ENCODE measurements at places on chromosomes 6 and 20. TPM values are rescaled to one million over a fixed set of nuclear protein-coding genes. Genes with fewer than 3 reads are reported as not detected.

DNA sequence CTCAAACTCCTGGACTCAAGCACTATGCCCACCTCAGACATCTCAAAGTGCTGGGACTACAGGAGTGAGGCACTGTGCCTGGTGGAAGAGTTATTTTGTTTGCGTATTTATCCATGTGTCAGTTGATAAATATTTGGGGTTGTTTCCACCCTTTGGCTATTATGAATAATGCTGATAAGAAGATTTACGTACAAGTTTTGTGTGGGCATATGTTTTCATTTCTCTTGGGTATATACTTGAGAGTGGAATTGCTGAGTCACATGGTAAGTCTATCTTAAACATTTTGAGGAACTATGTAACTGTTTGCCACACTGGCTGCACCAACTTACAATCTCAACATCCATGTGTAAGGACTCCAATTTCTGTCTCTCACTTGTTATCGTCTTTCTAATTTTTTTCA, 200.3 kb downstream of the RNGTT start:
- DNase-seq: no peak
- H3K36me3 ChIP-seq: no peaks in the 10 kb centered on the region
- H3K27me3 ChIP-seq: no peaks in the 10 kb centered on the region
- no peak overlapping the region for H3K27ac ChIP-seq

Gene ADGRF4
- total RNA-seq: 0.16 TPM

DNA sequence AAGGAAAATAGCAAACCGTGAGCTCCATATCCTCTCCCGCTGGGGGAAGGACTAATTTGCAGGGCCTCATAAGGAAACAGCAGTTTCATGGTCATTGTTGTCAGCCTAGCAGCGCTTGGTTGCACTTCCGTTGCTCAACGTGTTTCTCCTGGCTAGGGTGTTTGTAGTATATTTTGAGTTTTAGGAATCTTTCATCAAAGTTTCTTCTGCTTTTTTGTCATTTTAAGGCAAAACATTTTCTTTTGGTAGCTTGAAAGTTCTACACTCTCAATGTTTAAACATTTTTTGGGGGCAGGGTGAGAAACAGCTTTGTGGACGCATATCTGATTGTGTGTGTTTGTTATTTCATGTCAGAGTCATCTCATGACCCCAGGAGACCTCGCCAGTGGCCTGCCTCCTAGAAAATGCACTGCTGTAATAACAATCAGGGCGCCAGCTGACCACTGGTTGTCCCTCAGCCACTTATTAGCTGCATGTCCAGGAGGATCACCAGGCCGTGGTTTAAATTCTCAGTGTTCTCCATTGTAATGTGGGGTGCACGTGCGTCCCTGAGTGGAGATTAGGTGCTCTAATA, 20.6 kb downstream of the JARID2 start:
- DNase-seq: no peak
- no peaks in the 10 kb centered on the region for H3K27me3 ChIP-seq
- no peak overlapping the region for H3K27ac ChIP-seq
- peaks cover 7% of the 10 kb centered on the region for H3K4me1 ChIP-seq
- H3K4me3 ChIP-seq: no peak overlapping the region

- no peak overlapping the region for H3K27ac ChIP-seq
- no peak for DNase-seq
- H3K4me3 ChIP-seq: no peak overlapping the region
- H3K4me1 ChIP-seq: no peaks in the 10 kb centered on the region
Observed at GRCh38 chr6:143629104-143630080, 48.4 kb upstream of the PHACTR2 start.

Gene CCDC170
- 9.8 TPM for total RNA-seq

DNA sequence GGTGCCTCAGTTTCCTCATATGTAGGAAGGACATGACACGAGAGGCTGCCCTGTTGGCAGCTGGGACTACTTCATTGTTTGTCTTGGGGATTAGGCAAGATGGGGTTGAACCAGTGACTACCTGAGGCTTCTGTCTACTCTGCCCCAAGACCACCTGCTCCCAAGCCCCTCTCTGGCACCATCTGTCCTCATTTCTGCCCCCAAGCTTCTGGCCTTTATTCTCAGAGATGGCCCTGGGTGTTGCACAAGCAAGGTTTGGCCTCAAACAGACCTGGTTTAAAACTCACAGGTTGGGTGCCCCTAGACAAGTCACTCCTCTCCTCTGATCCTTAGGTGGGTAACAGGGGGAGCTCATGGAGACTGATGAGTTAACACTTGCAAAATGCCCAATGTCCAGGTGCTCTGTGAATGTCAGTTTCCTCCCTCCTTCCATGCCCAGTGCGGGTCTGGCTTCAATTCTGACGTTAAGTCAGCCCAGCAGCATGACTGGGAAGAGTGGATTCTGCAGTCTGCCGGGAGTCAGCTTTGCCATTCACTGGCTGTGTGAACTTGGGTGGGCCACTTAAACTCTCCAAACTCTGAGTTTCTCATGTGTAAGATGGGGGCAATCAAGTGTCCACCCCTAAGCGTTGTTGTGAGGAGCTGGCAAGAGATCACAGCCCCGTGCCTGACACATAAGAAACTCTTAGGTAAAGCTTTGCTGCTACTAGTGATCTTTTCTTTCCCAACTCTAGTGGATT, 84.5 kb upstream of the TOX2 start:
- H3K4me3 ChIP-seq: no peak overlapping the region
- H3K36me3 ChIP-seq: no peaks in the 10 kb centered on the region
- DNase-seq: no peak
- H3K4me1 ChIP-seq: no peaks in the 10 kb centered on the region
- H3K27me3 ChIP-seq: peaks cover 26% of the 10 kb centered on the region
- no peak overlapping the region for H3K27ac ChIP-seq

Gene LZTS3
- total RNA-seq: 12.1 TPM

DNA sequence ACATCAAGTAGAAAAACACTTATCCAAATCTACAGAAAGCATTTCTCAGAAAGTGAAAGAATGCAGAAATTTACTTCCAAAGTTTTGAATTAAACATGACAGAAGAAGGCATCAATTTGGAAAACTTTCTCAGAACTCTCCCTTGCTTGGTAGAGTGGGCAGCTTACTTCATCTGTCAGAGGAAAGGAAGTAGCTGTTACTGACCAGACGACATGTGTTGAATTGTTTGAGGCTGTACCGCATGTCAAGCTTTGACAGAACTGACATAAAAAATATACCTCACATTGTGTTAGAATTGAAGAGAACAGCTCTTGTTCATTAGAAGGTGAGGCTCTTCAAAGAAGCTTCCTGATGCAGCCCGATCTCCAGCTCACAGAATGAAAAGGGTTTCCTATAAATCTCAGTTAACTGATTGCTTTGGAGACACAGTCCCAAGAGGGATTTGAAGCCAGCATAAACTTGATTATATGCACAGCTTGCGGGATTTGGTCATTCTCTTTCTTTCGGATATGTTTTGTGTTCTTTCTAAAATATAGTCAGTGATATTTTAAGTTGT, 190.7 kb downstream of the PLCB1 start:
- H3K4me3 ChIP-seq: no peak overlapping the region
- H3K27ac ChIP-seq: no peak overlapping the region
- H3K4me1 ChIP-seq: no peaks in the 10 kb centered on the region

DNA sequence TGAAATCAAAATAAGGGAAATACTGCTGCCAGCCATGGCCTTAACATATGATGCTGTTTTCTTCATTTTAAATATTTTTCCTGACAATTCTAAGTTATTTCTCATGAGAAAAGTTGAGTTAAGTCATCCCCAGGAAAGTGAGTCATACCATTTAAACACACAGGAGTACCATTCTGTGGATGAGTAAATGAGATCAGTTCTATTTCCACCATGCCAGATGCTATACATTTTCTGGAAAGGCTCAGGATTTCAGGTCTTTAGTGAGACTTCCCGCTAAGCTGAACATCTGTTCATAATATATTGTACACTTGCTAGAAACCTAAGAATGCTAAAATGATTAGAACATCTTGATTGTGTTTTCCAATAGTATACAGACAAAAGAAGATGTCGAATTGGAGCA, 256.2 kb upstream of the MANEA start:
- no peaks in the 10 kb centered on the region for H3K4me1 ChIP-seq
- DNase-seq: no peak
- no peaks in the 10 kb centered on the region for H3K27me3 ChIP-seq
- H3K4me3 ChIP-seq: no peak overlapping the region
- H3K27ac ChIP-seq: no peak overlapping the region

Gene SLC13A3
- total RNA-seq: 2.9 TPM

DNA sequence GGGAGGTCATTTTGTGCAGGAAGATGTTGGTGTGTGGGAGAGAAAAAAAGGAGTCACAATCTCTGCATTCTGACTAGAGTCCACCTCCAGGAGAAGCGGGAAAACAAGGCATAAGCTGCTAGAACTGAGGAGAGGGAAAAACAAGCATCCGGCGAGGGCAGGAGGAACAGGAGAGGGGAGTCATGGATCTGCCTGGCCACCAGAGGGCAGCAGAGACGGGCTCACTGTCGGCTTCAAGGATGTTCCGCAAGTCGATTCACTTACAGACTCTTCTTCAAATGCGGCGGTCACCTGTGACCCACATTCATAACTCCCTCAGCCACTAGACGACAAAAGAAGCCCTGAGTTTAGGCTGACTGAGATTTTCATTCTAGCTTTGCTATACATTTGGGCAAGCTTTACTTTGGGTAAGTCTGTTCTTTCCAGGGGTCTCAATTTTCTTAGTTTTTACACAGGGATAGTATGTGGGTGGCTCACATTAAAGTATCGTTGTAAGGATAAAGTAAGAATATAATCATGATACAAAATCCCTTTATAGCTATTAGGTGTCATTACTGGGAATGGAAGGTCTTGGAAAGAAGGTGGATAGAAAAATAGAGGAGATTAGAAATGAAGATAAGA, 6.6 kb upstream of the BTNL2 start:
- DNase-seq: peak; percentile 72
- H3K27me3 ChIP-seq: no peaks in the 10 kb centered on the region
- H3K4me3 ChIP-seq: no peak overlapping the region
- H3K36me3 ChIP-seq: no peaks in the 10 kb centered on the region

Gene BTN1A1
- not detected for total RNA-seq

- peak overlapping the region; percentile 84 for H3K27ac ChIP-seq
- peaks cover 8% of the 10 kb centered on the region for H3K4me1 ChIP-seq
- no peak for DNase-seq
Observed at GRCh38 chr20:25236450-25237304, 11.2 kb upstream of the PYGB start.

DNA sequence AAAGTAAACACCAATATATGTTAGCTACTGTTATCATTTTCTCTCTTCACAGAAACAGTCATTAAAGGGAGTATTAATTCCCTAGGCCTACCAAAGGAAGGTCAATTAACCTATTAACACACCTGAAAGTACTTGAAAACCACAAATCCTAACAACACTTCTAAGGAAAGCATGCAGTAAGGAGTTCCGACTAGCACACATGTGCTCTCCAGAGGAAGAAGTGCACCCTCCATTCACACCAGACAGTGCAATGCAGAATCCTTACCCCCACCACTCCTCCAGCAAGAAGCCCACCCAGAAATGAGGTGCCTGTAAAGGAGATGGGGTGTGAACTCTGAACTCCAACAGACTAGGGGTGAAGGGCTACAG, 58.7 kb downstream of the EPB41L2 start:
- H3K27me3 ChIP-seq: no peaks in the 10 kb centered on the region
- no peak overlapping the region for H3K4me3 ChIP-seq
- H3K27ac ChIP-seq: no peak overlapping the region
- DNase-seq: no peak

- peaks cover 6% of the 10 kb centered on the region for H3K27me3 ChIP-seq
- H3K27ac ChIP-seq: no peak overlapping the region
- no peak overlapping the region for H3K4me3 ChIP-seq
- DNase-seq: no peak
- H3K36me3 ChIP-seq: no peaks in the 10 kb centered on the region
- no peaks in the 10 kb centered on the region for H3K4me1 ChIP-seq
Observed at GRCh38 chr6:444653-445275, 53.2 kb downstream of the IRF4 start.

- H3K4me1 ChIP-seq: no peaks in the 10 kb centered on the region
- no peaks in the 10 kb centered on the region for H3K27me3 ChIP-seq
- peak overlapping the region; percentile 66 for H3K4me3 ChIP-seq
- no peak overlapping the region for H3K27ac ChIP-seq
Observed at GRCh38 chr6:161272635-161273273, 1.1 kb downstream of the AGPAT4 start.

DNA sequence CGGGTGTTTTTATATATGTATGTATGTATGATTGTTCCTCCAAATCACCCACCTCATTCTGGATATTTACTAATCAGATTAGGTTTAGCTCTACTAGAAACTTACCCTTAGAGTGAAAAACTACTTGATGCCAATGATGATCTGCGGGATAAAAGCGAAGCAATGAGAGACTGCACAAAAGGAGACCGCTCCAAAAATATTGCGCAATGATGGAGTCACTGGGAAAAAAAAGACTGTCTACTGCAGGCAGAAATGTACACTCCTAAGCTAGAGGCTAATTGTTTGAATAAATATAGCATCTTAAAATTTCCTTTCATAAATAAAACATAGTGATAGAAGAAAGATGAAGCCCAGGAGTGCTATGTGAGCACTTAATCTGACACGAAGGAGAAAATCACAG, 7.3 kb downstream of the RAB32 start:
- no peaks in the 10 kb centered on the region for H3K27me3 ChIP-seq
- no peak overlapping the region for H3K27ac ChIP-seq
- no peaks in the 10 kb centered on the region for H3K36me3 ChIP-seq
- H3K4me1 ChIP-seq: no peaks in the 10 kb centered on the region
- H3K4me3 ChIP-seq: no peak overlapping the region
- no peak for DNase-seq

GRCh38 chr6:121515630-121516265, 80.3 kb downstream of the GJA1 start:
- H3K36me3 ChIP-seq: no peaks in the 10 kb centered on the region
- H3K4me3 ChIP-seq: no peak overlapping the region
- no peak overlapping the region for H3K27ac ChIP-seq
- no peaks in the 10 kb centered on the region for H3K27me3 ChIP-seq
- DNase-seq: no peak

GRCh38 chr6:133590814-133591213, 298.1 kb upstream of the TCF21 start:
- no peak overlapping the region for H3K4me3 ChIP-seq
- no peak for DNase-seq
- no peaks in the 10 kb centered on the region for H3K36me3 ChIP-seq
- H3K27ac ChIP-seq: no peak overlapping the region

Gene TMC2
- 0.96 TPM for total RNA-seq

Gene AKAP12
- 127 TPM for total RNA-seq

DNA sequence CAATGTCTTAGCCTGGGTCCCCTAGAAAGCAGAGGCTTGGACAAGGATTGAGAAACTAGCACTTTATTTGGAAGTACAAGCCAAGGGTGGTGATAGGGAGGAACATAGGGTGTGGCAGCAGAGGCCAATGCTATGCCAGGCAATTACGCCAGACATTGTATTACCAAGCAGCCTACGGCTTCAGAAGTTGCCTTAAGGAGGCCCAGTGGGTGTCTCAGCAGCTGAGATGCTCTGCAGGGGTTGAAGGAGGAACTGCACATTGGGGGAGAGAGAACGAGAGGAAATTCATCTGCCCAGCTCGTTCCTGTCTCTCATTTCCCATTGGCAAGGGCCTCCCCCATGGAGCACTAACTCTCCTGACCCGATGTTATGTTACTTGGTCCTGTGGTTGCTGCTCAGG, 859 bp downstream of the C20orf202 start:
- H3K27me3 ChIP-seq: no peaks in the 10 kb centered on the region
- H3K4me3 ChIP-seq: no peak overlapping the region
- H3K27ac ChIP-seq: no peak overlapping the region
- H3K4me1 ChIP-seq: no peaks in the 10 kb centered on the region
- no peaks in the 10 kb centered on the region for H3K36me3 ChIP-seq
- no peak for DNase-seq

Gene RRBP1
- total RNA-seq: 49.8 TPM

Data from breast epithelium (tissue), 4 donors.